M059J (cell line): ENCODE measurements at places on chromosomes 6 and 20. TPM values are rescaled to one million over a fixed set of nuclear protein-coding genes. Genes with fewer than 3 reads are reported as not detected.

TRPC4AP gene
- total RNA-seq, result 90.6 and 94.4 TPM in 2 replicates

RPS6KA2 gene
- 1.9 and 7.2 TPM in 2 replicates for total RNA-seq

LAMA2 gene
- 1.5 and 3.8 TPM in 2 replicates for total RNA-seq

PSORS1C1 gene
- 0.15 and 8.3 TPM in 2 replicates for total RNA-seq

DNA sequence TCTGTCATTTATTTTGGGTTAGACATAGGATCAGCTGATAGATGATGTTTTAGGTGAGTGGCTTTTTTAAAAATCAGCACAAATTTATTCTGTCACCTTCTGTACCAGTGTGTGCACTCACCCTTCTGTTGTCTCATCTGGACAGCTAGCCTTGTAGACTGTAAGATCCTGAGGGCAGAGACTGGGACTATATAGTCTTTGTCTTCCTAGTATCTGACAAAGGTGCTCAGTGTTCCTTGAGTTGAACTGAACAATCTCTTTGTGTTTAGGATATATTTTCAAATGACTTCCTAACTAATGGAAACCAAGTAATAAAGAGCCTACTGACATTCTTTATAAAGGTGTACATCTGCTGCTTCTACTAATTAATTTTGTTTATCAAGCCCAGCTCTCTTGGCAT is 3.0 kb downstream of the DCBLD1 start:
- DNase-seq, result no peak

GRCh38 chr20:47466213-47466612 is 35.5 kb upstream of the NCOA3 start:
- DNase-seq, result no peak

DNA sequence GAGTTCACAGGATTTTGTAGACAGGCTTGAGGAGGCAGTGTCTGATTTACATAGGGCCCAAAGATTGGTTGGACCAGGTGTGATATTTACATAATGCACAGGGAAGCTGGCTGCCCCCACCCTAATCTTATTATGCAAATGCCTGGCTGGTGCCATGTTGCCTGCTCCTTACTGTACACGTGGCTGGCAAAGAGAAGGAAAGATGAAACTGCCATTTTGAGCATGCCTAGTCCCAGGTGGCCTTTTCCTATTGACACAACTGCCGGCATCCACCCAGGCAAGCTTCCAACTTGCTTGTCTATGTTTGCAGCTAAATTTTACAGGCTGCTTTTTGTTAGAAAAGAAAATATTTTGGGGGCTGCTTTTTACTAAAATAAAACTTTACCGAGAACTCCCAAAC is 174.6 kb downstream of the LMBRD1 start:
- no peak for DNase-seq
